ENCODE measurements at places on chromosomes 5 and 9.

- DNase-seq, result no peak
Observed at GRCh38 chr9:125651576-125652232, 55.3 kb downstream of the MAPKAP1 start.

DNA sequence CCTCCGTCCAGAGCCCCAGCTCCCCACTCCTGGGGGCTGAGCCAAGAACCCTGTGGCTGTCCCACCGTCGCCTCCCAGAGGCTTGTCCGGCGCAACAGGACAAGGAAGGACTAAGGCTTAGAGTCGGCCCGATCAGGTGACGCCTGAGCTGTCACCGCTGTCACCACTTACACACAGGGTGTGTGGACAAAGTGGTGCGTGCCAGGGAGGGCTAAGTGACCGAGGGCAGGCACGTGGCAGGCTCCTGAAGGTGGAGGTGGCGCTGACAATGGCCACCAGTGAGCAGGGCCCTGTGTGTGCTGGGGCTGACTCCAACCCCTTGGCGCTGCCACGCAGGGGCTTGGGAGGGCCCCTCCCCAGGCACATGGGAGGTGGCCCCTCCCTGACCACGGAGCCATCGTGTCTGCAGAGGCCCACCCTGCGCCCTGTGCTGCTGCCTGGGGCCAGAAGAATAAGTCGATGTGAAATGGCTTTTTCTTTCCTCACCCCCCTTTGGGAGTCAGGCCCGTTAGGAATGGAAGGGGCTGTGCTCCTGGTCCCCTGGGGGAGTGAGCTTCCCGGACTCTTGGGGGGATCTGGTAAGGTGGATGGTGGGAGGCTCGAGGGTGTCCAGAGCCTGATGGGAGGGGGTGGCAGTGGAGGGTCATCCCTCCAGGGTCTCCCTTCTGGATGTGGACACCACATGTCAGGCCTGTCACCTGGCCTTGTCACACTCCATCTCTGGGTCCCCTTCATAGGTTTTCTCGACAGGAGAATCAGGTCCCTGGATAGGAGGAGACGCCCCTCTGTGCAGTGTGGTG is 2.6 kb upstream of the GPSM1 start:
- no peak for DNase-seq

DNA sequence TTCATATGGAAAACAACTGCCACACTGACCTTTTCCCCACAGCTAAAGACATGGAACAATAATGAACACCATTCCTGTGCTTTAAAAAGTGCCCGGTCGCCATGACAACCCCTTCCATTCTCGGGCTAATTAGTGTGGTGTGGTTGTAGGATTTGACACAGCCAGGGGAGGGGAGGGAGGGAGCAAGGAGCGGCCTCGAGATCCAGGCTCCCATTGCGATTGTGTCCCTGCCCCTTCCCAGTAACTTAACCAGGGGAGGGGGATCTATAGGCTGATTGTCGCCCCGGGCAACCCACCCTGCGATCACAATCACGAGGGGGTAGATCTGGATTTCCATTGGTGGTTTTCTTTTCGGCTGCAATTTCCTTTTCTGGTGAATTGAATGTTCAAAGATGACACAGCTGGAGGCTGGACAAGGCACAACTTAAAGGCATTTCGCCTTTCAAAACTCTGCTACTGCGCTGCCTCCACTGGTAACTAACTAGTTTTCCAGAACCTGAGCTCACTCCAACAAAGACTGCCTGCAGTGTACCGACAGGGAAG is 96.7 kb upstream of the RETREG1 start:
- DNase-seq, result no peak

- DNase-seq, result no peak
Observed at GRCh38 chr5:125987677-125988255, 435.4 kb upstream of the GRAMD2B start.

DNA sequence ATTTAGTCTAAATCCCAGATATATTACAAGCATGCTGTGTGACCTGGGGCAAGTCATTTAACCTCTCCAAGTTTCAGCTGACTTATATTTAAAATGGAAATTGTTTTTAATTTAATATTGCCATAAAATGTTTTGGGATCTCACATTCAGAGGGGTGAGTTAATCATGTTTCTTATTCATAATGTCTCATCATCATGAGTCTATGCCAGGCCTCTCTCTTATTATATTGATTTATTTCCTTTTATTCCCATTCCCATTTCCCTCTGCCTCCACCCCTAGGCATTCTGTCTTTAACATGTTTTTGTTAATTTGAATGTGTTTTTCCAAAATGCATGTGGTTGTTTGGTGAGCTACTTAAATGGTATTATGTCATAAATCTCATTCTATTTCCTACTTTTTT is 39.0 kb upstream of the TTC1 start:
- no peak for DNase-seq

DNA sequence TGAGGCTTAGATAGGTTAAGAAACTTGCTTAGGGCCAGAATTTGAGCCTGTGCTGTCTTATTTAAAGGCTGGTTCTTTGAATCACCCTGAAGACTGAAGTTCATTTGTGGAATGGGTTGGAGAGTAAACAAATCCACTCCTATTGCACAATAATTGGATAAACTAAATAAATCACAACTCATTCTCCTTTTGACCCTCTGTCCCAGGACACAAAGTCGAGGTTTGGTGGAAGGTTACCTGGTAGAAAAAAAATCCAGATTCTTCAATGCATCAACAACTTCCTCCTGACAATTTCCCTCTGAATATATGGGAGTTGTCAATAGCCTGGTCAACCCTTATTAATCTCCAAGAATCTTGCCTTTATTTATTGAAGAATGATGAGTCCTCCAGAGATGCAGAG is 28.9 kb downstream of the TBC1D2 start:
- no peak for DNase-seq

GRCh38 chr9:37239224-37239859 is 119.0 kb downstream of the ZCCHC7 start:
- DNase-seq, result no peak

DNA sequence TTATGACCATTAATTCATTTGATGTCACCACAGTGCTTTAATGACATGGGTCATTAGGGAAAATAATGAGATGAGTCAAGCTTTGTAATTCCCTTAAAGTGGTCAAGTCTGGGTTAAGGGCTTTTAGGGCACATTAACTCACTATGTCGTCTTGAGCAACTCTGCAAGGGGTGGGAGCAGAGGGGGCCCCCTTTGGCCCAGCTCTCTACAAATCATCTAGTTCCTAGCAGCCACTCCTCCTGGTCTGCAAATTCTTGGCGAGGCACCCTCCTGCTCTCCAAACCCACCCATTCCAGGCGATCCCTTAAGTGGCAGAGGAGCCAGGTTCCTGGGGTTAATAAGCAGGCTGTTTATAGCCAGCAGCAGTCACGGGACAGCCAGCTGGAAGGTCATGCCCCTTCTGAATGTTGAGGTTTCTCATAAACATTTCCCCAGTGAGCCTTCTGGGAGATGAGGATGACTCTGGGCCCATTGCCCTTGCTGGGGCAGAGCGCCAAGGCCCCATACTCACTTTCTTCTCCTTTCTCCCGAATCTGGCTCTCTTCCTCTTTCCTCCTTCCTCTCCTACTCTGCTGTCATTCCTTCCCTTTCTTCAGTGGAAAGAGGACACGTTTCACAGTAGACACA is 14.3 kb upstream of the GPX3 start:
- DNase-seq, result no peak

GRCh38 chr5:159873680-159874079 is 42.6 kb upstream of the ADRA1B start:
- no peak for DNase-seq

GRCh38 chr9:128846680-128847030 is 17.1 kb upstream of the SPOUT1 start:
- no peak for DNase-seq
